ENCODE measurements at places on chromosomes 6 and 20.

DNA sequence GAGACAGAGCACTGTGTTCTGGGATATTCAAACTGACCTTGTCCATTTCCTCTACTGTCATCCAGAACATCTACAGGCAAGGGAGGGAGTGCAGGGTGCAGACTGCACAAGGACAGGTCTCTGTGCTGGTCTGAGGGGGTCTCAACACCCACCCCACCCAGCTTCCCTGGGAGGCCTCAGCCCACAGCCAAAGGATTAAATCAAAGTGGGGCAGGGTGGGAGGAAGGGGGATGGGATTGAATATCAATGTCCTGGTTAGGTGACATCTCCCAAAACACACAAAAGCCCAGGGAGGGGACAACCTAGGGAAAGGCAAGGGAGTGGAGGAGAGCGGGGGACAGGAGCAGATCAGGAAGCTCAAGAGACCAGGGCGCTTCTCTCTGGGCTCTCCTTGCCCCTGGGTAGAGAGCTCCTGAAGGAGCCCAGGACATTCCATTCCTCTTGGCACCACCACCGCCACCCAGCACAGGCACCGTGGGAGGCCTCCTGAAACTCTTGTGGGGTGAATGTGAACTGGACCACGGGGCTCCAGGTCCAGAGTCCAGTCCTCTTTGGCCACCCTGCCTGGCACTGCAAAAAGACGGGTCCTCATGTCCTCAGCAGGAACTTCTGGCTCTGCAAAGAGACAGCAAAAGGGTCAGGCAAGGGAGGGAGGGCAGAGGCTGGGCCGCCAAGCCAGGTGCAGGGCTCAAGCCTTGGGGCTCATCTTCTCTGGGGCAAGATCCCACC is 73.9 kb downstream of the JPH2 start:
- no peak for DNase-seq

GRCh38 chr20:36929290-36929689 is 22.2 kb downstream of the SAMHD1 start:
- no peak for DNase-seq

- DNase-seq: no peak
These were observed 150.6 kb downstream of the BACH2 start for GRCh38 chr6:90146024-90146423.

- DNase-seq: no peak
These were observed 273.9 kb upstream of the RNF217 start for GRCh38 chr6:124688369-124688768.

DNA sequence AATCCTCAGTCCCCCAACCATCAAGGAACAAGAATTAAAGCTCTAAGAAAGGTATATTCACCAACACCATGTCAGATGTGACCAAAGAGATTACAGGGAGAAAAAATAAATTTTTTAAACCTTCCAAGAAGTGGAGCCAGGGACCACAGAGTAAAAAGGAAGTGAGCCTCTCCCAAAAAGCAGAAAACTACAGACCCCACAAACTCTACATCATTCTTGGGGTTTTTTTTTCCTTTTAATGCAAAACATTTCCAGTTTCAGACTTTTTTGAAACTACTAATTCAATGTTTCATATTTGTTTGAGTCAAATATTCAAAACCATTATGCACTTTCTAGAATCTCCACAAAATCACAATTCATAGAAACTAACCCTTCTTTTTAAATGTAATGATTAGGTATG is 6.8 kb upstream of the IL17F start:
- DNase-seq: no peak

- DNase-seq: peak; percentile 68
These were observed 161.4 kb downstream of the TBXT start for GRCh38 chr6:166005944-166006899.

DNA sequence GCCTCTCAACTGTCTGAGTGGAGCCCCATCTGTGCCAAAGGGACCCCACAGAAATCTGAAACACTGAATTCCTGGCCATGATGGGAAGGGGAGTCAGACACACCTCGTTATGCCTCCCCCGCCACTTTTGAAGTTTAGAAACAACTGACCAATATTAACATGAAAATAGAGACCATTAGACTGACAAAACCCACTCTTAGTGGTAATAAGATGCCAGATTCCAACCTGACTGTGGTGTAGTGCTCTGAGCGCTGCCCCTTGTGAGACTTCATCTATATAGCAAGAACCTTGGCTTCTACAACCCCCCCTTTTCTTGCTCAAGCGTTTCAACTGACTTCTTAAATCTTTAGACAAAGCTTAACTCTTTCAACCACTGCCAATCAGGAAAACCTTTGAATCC is 46.1 kb upstream of the UNC93A start:
- no peak for DNase-seq

DNA sequence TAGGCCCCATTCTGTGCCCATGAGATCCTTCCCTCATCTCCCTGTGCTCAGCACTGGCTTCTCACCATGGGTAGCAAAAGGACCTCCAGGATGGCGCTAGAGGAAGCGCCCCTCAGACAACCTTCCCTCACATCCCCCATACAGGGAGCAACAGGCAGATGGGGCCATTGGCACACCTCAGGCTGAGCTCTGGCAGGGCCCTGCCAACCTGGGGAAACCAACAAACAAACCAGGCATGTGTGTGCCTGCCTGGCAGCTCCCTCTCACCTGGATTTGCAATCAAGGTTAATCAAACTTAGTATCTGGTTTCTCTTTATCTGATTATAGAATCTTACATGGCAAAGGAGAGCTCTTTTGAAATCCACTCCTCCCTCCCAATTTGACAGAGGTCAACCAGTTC is 134.9 kb downstream of the SLC23A2 start:
- no peak for DNase-seq

GRCh38 chr6:68182386-68182785 is 452.7 kb upstream of the ADGRB3 start:
- no peak for DNase-seq

GRCh38 chr6:150899231-150899630 is 33.7 kb downstream of the MTHFD1L start:
- DNase-seq: no peak

DNA sequence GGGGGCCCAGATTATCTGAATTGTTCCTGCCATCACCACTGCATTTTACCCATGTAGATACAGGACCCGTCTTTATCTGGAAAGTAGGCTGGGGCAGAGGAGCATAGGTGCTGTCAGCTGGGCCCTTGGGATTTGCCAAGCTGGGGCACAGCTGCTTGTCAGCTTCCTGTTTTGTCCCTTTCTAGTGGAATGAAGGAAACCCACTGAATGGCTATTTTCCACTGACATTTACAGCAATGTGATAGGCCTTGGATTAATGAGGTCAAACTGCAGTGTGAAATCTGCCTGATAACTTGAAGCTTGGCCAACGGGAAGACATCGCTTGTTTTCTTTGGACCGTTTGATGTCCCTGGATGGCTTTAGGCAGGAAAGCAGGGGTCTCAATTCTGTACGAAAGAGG is 6.7 kb downstream of the PPP1R16B start:
- no peak for DNase-seq

DNA sequence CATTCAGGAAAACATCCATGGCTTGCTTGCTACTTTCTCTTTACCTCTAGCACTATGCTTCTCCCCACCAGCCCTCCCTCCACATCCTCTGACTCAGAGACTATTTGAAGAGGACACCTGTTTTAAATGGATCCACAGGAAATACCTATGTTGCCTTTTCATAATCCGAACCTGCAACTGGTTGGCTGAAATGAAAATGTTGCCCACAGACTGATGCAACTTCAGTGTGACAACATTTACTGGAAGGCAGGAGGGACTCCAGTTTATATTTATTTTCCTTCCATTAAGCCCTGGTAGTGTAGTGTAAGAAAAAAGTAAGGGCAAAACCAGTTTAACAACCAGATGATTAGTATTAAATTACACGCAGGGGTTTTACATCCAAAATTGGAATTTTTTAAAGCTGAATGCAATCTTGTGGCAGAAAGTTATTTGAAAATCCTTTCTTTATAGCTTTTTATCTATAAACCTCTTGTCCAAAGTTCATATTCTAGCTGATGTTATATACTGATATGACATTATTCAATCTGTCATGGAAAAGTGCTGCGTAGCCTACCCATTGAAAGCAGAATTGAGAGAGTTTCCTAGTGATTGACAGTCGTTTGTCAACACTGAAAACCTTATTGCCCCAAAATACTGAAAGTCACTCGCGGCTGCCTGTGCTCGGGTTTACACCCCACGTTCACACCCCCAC is 881 bp upstream of the AIG1 start:
- DNase-seq: no peak

DNA sequence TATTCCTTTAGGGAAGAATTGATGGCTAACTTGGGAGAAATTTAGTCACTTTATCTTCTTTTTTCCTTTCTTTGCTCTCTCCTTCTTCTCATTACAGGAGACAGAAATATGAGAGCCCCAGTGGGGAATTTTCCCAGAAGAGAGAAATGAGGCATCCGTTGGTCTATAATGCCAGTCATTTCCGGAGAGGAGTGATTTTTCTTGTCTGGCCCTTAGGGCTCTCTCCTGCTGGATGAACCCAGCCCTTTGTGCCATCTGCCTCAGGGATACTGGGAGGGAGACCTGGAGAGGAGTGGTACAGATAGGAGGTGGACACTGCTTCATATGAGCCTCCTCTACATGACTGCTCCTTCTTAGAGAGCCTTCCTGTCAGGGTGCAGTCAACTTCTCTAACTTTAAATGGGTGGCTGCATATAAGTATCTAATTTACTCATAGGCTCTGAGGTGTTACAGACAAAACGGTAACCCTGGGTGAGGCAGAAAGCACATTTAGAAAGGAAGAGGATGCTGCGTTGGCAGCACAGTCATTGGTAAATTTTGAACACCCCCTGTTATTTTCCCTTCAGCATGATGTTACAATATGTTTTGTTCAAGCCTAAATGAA is 21.9 kb downstream of the RIMS1 start:
- DNase-seq: no peak

GRCh38 chr20:35583636-35584560 is 31.7 kb upstream of the SPAG4 start:
- DNase-seq: no peak

GRCh38 chr6:16377470-16377869 is 139.1 kb downstream of the GMPR start:
- DNase-seq: no peak

- peak; percentile 38 for DNase-seq
These were observed 17.6 kb upstream of the EIF2S2 start for GRCh38 chr20:34129518-34130162.

- no peak for DNase-seq
These were observed 6.3 kb downstream of the TNFAIP3 start for GRCh38 chr6:137873273-137873762.

GRCh38 chr6:168495636-168496035 is 54.7 kb downstream of the SMOC2 start:
- no peak for DNase-seq

DNA sequence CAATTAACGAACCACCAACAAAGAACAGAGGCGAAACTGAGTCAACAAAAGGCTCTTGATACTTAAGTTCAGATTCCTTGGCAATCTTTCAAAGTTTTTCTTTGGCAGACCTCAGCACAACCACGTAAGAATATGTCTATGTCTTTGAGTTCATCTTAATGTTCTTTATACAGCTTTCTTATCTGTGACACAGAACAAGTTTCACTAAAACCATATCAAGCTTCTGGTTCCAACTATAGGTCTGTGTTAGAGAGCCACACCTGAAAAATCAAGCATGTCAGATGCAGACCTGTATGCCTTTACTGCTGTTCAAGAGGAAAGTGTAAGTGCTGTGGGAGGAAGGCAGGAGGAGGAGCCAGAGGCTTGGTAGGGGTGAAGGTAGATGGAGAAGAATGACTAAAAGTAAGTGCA is 271.3 kb downstream of the KHDC1L start:
- no peak for DNase-seq

DNA sequence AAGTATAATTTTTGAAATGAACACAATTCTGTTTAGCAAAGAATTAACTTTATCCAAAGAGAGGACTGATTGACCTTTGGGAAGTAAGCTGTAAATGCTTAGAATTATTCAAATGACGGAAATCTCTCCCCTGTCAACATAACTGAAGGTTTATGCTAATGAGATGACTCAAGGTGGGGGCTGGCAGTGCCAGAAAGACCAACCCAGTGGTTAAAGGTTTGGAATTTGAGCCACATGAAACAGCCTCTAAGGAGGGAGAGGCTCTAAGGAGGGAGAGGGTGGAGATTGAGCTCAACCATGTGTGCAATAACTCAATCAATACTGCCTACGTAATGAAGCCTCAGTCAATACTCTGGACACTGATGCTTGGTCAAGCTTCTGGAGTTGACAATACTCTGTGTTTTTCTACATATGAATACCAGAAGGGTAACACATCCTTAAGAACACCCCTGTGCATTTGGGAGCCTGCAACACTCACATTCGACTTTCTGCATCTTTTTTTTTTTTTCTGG is 123.4 kb upstream of the TENT5A start:
- no peak for DNase-seq

Measured in hypothalamus (tissue), 51 donors.